Pancreas (tissue), 10 donors: ENCODE measurements at places on chromosomes 16 and 17.

DNA sequence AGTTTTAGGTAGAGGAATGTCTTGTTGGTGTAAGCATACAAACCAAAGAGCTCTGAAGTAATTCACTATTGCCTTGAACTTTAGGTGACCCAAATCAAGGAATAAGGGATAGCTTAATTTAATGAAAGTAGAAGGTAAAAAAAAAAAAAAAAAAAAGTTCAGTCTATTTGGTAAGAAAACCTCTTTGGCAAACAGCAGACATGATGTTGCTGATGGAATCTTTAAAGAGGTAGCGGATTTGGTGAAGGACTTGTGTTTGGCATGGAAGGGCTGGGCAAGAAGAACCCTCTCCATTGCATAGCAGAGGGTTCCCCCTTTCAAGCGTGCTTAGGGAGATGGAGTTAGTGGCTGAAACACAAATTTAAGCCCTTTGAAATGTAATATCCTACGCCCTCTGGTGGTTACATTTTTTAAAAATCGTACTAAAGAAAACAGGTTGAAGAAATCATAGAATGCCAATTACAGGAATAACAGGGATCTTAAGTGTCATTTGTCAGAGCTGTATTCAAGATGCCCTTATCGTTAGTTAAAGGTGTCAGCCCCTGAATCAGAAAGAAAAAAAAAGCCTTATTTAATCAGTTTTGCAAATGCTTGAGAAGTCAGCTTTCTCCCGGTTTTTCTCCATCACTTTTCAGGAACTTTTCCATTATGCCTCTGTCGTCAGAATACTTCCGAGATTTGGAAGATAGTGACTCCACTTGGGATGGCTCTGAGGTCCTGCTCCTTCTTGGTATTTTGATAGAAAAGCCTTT lies 383.1 kb downstream of the KCNJ2 start:
- no peak for DNase-seq

- DNase-seq: no peak
Observed at GRCh38 chr17:43356450-43356849, 42.3 kb upstream of the ARL4D start.

GRCh38 chr17:76022285-76022684 lies 4.8 kb downstream of the EVPL start:
- DNase-seq: no peak

GRCh38 chr16:3138342-3138741 lies 3.5 kb downstream of the ZNF213 start:
- DNase-seq: peak; percentile 56

GRCh38 chr17:81693509-81694210 lies 9.5 kb upstream of the MRPL12 start:
- no peak for DNase-seq

DNA sequence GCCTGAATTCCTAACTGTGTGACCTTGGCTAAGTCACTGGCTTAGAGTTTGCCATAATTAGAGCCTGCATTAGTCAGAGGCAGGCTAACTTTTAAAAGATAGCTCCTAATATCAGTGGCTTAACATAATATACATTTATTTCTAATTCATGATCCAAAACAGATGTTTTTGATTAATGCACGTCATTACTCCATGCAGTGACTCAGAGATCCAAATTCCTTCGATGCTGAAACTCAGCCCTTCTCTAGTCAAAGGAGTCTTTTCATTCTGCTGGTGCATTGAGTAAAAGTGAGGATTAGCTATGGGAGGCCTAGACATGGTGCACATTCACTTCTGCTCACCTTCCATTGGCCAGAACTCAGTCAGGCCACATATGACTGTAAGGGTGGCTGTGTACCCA lies 49.8 kb downstream of the IRX3 start:
- DNase-seq: no peak
